ENCODE measurements at places on chromosomes 6 and 20. TPM values are rescaled to one million over a fixed set of nuclear protein-coding genes. Genes with fewer than 3 reads are reported as not detected.

DNA sequence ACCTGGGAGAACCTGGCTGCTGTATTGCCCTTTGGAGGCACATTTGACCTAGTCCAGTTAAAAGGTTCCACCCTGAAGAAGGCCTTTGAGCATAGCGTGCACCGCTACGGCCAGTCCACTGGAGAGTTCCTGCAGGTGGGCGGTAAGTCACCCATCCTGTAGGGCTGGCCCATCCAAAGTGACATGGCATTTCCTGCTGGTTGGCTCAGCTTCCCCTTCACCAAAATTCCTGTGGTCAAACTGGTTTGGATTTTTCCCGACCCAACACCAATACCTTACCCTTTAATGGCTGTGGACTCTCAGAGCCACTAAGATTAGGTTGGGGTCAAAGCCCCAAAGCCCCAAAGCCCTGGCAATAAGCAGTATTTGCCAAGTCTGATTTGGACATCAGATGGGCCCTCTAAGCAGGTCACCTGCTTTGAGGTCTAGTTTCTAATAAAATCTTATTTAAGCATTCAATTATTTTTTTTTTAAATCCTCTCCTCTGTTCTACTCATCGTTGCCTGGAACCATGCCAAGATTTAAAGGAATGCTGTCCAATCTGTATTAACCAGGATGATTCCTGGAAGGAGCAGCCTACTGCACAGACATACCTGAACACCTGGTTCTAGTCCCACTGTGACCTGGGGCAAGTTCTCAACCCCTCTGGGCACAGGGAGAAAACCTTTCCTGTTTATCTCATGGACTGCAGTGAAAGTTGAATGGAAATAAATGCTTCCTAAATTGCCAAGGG is 40.8 kb downstream of the NT5E start:
- DNase-seq, result no peak

Gene ZNF311
- polyA plus RNA-seq, result 0.74 TPM

DNA sequence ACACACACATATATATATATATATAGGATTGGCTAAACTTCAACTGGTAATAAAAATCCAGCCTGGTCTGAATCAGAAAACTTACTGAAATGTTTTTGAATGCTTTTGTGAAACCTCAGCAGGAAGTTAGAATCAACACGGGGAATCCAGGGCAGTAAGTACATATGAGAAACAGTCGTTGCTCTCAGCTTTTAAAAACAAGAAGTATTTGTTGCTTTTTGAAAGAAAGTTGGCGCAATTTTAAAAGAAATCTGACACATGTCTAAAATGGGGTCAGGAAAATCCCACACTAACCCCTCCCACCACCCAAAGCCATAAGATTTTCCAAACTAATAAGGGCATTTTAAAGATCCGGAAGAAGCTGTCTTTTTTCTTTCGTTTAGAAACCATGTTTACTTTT is 11.5 kb upstream of the CCDC170 start:
- DNase-seq, result no peak

DNA sequence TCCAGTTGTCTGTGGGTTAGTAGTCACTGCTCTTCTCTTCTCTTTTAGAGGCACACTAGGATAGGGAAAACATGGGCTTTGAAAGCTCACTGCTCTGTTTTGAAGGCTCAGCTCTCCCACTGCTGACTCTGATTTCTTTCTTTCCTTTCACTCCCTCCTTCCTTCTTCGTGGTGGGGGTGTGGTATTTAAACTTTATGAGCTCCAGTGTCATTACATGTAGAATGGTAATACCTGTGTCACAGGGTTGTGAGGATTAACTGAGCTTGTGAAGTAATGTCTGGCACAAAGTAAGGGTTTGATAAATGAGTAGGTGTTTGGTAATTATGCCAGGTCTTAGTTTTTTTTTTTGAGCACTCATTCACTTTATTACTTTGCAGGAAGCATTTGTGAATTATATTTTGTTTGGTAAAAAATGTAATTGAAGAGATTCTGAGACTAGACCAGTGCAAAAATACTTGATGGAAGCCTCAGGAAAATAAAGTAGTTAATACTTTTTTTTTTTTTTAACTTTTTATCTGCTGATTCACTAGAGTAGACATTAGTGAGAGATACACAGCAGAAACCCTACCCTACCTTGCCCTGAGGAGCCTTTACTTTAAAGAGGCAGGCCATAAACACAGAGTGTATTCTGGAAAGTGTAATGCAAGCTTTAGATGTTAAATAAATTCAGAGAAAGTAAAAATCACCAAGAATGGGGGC is 17.3 kb downstream of the SMAP1 start:
- no peak for DNase-seq

Gene HLA-DOB
- polyA plus RNA-seq, result 0.16 TPM

Gene GRM1
- 0.01 TPM for polyA plus RNA-seq

GRCh38 chr6:144690133-144690532 is 405.0 kb downstream of the UTRN start:
- DNase-seq, result no peak

- DNase-seq, result peak; percentile 26
Measured at GRCh38 chr6:34912715-34913464, 23.8 kb downstream of the ANKS1A start.

Gene SLC22A3
- not detected for polyA plus RNA-seq

GRCh38 chr6:88179692-88180091 is 13.5 kb upstream of the CNR1 start:
- no peak for DNase-seq

GRCh38 chr6:45896783-45897441 is 118.7 kb downstream of the CLIC5 start:
- peak; percentile 45 for DNase-seq

DNA sequence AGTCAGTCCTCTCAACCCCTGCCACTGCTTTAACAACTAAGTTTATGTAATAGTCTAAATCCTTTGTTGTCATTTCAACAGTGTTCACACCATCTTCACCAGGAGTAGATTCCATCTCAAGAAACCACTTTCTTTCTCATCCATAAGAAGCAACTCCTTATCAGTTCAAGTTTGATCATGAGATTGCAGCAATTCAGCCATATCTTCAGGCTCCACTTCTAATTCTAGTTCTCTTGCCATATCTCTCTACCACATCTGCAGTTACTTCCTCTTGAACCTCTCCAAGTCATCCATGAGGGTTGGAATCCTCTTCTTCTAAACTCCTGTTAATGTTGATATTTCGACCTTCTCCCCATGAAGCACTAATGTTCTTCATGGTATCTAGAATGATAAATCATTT is 57.9 kb upstream of the FOXO3 start:
- no peak for DNase-seq

GRCh38 chr6:89411145-89412070 is 665 bp downstream of the RRAGD start:
- no peak for DNase-seq

GRCh38 chr20:13274275-13274861 is 53.3 kb downstream of the ISM1 start:
- DNase-seq, result no peak

DNA sequence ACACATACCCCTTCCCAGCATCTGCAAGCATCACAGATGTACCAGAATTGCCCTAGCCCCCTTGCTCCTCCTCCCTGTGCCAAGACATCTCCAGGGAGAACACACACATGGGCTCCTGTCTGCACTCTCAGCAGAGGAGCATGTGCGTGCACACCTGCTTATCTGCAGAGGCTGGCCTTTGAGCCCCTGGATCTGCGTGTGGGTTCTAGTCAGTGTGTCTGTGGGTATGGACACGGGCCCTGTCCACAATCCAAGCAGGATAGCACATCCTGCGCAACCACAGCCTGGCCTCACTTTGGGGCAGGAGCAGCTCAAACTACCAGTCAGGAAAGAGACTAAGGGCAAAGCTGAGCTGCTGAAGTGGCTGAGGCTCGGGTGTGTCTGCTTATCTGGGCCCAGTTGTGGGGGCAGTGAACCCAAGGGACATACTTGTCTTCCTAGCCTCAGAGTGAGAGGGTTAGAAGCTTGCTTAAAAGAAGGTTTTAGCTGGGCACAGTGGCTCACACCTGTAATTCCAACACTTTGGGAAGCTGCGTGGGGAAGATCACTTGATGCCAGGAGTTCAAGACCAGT is 41.0 kb downstream of the HM13 start:
- no peak for DNase-seq

Gene VPS52
- polyA plus RNA-seq, result 63.2 TPM

Gene MRAP2
- polyA plus RNA-seq, result 0.16 TPM

Gene ADGB
- polyA plus RNA-seq, result not detected

- DNase-seq, result no peak
Measured at GRCh38 chr6:38271081-38271480, 368.6 kb downstream of the BTBD9 start.

GRCh38 chr20:57686931-57687652 is 22.7 kb downstream of the PMEPA1 start:
- no peak for DNase-seq

- DNase-seq, result no peak
Measured at GRCh38 chr20:39631557-39631956, 669.4 kb downstream of the DHX35 start.

Gene SLC32A1
- not detected for polyA plus RNA-seq

DNA sequence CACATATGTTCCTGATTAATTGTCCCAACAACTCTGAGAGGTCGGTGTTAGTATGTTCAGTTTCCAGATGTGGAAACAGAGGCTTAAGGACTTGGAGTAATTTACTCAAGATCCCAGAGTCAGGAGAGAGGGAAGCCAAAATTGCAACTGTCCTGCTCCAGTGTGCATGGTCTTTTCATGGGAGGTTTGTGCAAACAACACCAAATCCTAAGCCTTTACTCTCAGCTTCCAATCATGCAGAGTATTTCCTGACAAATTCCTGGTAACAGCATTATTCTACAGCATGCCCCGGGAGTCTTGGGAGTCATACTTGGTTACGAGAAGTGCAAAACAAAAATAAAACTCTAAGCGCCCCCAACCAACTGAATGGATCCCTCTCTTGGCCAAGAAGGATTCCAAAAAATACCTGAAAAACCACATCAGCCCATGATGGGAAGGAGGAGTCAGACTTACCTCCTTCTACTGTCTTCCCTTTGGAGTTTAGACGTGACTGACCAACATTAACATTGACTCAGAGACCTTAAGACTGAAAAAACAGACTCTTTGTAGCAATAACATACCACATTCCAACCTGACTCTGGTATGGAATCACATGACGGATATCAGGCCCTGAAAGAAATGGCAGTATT is 30.8 kb upstream of the PPP1R3G start:
- DNase-seq, result no peak

Gene PROKR2
- not detected for polyA plus RNA-seq

- no peak for DNase-seq
Measured at GRCh38 chr6:85482206-85482904, 32.5 kb downstream of the NT5E start.

DNA sequence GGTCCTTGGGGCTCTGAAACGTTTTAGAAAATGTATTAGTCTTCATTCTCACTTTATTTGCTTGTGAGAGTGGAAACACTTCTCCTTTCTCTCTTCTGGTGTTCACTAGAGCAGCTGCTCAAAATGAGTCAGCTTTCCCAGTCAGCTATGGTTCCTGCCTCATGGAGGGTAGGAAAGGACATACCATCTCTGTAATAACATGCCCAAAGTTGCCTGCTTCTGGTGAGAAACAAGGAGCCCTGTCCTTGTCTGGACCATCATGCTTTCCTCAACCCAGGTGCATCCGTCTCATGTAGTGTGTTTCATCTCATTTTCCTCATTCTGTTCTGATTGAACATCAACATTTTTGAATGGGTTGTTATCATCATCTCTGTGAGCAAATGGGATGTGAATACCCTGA is 17.1 kb upstream of the TINAG start:
- DNase-seq, result peak; percentile 17

DNA sequence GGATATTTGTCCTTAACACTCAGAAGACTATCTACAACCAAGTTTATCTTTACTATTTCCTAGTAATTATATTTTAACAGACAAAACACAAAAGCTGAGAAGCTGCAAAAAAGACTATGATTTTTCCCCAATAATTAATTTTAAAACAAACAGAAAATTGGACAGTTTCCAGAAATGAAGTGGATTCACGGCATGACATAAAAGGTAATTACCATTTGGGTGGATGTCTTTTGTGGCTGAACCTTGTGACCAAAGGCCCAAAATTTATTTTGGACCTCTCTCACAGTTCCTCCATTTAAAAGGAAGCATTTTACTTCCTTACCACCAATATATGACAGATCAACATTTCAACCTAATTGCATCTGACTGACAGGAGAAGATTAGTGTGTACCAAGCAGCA is 90.2 kb downstream of the GMDS start:
- DNase-seq, result no peak

DNA sequence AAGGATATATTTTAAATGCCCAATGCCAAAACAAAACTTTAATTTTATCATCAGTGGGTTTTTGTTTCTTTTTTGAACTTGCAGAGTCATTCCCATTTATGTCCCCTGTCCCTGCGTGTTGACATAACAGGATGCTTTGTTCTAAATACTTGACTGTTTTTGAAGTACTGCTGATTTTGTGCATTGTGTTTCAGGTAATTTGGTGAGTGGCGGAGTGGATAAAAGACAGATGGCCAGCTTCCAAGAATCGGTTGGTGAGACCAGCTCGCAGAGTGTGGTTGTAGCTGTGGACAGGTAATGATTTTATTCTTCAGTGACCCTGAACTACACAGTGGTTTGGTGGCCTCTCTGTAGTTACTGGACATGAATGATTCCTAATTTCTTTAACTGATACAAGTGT is 50.5 kb upstream of the CSE1L start:
- DNase-seq, result no peak

GRCh38 chr6:165695722-165696515 is 32.9 kb upstream of the PDE10A start:
- DNase-seq, result no peak

Gene HRH3
- polyA plus RNA-seq, result not detected

Gene TFAP2C
- polyA plus RNA-seq, result 4.4 TPM

Gene SPEF1
- 0.07 TPM for polyA plus RNA-seq

GRCh38 chr6:141878686-141879085 is 254.0 kb upstream of the GJE1 start:
- no peak for DNase-seq

DNA sequence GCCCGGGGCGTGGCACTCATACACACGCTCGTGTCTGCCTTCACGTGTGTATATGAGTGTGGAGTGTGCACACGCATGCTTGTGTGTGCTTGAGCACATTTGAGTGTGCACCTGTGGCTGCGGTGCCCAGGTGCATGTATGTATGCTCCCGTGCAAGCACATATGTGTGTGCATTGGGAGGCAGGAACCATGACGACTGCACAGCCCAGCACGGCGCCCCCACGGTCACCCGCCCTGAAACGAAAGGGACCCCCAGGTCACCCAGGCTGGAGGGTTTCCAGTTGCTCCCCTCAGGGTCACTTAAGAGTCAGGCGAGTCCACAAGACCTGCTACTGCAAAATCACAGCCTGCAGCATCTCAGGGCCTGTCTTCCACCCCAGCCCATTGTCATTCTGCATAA is 94.7 kb downstream of the YTHDF1 start:
- no peak for DNase-seq

- no peak for DNase-seq
Measured at GRCh38 chr20:36004045-36004444, 35.7 kb downstream of the CNBD2 start.

Gene PPP1R14C
- polyA plus RNA-seq, result 0.11 TPM

Gene SLC12A5
- 0.70 TPM for polyA plus RNA-seq

Gene PKIB
- not detected for polyA plus RNA-seq

DNA sequence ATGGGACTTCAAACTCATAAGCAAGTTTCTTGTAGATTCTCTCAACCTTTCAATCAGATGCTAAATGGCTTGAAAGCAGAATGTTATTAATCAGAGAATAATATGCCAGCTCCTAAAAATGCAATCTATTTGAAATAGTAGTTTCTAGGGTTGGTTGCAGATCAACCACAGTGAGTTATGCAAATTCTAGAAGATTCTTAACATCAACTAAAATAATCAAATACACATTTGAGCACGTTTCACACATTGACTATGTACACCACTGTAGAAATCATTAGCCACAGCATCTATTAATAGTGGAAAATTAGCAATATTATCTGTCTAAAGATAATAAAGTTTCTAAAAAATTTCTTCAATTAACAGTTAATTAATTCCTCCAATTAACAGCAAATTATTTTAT is 141.9 kb upstream of the GJE1 start:
- DNase-seq, result no peak

Data from BJ (cell line).